ENCODE measurements at places on chromosomes 4 and X.

- DNase-seq: no peak
Observed at GRCh38 chr4:105106426-105106825, 40.2 kb upstream of the TET2 start.

DNA sequence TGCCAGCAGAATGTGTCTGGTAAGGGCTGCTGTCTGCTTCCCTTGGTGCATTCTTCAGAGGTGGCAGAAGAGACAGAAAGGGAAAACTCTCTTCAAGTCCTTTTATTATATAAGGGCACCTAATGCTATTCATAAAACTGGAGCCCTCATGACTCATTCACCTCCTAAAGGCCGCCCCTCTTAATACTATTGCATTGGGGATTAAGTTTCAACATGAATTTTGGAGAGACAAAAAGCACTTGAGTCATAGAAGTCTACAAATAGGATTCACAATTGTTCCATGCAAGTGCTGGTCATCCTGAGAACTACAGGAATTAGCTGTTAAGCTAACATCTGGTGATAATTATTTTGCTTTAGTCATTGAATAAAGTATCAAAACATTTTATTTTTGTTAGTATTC, 349.5 kb downstream of the HS3ST1 start:
- no peak for DNase-seq

DNA sequence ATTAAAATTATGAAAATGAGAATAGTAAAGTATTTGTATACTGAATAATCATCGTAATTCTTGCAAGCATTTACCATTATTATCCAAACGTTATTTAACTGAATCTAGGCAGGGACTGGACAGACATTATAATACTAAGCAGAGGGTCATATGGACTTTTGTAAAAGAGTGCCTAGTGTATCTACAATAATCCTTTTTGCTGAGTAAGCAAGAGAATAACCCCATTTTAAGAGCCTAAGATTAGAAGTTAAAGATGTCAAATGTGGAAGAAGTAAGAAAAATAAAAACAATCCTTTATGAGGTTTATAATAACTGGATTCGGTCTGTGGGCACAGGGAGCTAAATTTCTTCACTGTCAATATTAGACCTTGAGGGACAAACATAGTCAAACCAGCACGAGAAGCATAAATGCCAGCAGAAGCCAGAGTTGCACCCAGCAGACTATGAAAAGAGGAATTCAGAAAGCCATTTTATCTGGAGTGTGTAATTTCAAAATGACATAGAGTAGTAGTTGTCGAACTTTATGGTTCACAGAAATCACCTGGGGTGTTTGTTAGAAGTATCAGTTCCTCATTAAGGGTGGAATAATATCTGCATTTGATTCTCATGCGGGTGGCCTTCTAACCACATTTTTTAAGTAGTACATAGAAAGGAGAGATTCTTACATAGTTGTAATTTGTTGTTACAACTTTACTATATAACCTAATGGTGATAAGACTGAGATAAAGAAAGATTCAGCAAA, 39.7 kb upstream of the DCLK2 start:
- no peak for DNase-seq

GRCh38 chr4:55033296-55033695, 92.1 kb downstream of the KDR start:
- no peak for DNase-seq

- DNase-seq: no peak
Observed at GRCh38 chr4:108536577-108536976, 83.8 kb upstream of the RPL34 start.

GRCh38 chr4:137082061-137082460, 450.2 kb downstream of the PCDH18 start:
- DNase-seq: no peak

GRCh38 chr4:75989846-75990528, 758 bp downstream of the SDAD1 start:
- DNase-seq: no peak

DNA sequence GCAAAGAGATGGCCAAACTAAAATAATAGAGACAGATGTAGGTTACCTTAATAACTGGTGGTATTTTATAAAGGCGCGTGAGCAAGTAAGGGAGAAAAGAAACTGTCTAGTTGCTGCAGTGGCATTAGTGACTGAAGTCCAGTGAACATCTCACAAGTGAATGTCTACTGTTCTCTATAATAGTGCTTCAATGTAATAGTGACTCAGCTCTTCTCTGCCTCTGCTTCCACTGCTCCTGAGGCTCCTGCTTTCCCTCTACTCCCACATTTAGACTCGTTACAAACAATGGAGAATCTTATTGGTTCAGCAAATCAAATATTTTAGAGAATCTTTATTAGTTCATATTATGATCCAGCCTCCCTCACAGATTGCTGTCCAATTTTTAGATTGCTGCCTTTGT, 779.1 kb upstream of the HTR2C start:
- no peak for DNase-seq
